ENCODE measurements at places on chromosomes 6 and 20. TPM values are rescaled to one million over a fixed set of nuclear protein-coding genes. Genes with fewer than 3 reads are reported as not detected.

Gene SNAP25
- total RNA-seq: 162 TPM

Gene BTN1A1
- total RNA-seq: not detected

Gene TRIM27
- 69.7 TPM for total RNA-seq

Gene IL17F
- not detected for total RNA-seq

Gene LY86
- 5.5 TPM for total RNA-seq

Gene JPH2
- 0.46 TPM for total RNA-seq

Gene PLEKHG1
- 13.8 TPM for total RNA-seq

Gene STMN3
- 191 TPM for total RNA-seq

Gene TRIM10
- total RNA-seq: 0.23 TPM

Gene TSBP1
- not detected for total RNA-seq

Gene HSPA1L
- 8.1 TPM for total RNA-seq

Gene HLA-DQA1
- 0.92 TPM for total RNA-seq

Gene SNAI1
- 0.23 TPM for total RNA-seq

Gene TREM1
- not detected for total RNA-seq

Gene APCDD1L
- total RNA-seq: not detected

Gene MICB
- total RNA-seq: 0.69 TPM

Gene TEAD3
- 0.23 TPM for total RNA-seq

Gene C6orf15
- not detected for total RNA-seq

Gene MRPS18B
- 84.4 TPM for total RNA-seq

Gene RNASET2
- 31.1 TPM for total RNA-seq

Gene KIF25
- total RNA-seq: not detected

Gene HIVEP1
- total RNA-seq: 18.2 TPM

Gene GPX5
- total RNA-seq: not detected

Gene HDGFL1
- not detected for total RNA-seq

Gene GPR6
- total RNA-seq: 12.2 TPM

Gene SAMD3
- 19.4 TPM for total RNA-seq

Gene RBPJL
- not detected for total RNA-seq

Gene ANKRD66
- total RNA-seq: 3.5 TPM

Gene PRPF6
- 59.7 TPM for total RNA-seq

Gene DSP
- 6.2 TPM for total RNA-seq

Gene SLC17A1
- total RNA-seq: not detected

Gene PRDM13
- 0.46 TPM for total RNA-seq

Gene PDYN
- total RNA-seq: 35.5 TPM

Gene PPARD
- total RNA-seq: 3.5 TPM

Gene NPEPL1
- total RNA-seq: 11.3 TPM
